ENCODE measurements at places on chromosomes 6 and 20.

GRCh38 chr6:33000055-33000454 lies 9.3 kb downstream of the HLA-DOA start:
- DNase-seq = peak; percentile 10

DNA sequence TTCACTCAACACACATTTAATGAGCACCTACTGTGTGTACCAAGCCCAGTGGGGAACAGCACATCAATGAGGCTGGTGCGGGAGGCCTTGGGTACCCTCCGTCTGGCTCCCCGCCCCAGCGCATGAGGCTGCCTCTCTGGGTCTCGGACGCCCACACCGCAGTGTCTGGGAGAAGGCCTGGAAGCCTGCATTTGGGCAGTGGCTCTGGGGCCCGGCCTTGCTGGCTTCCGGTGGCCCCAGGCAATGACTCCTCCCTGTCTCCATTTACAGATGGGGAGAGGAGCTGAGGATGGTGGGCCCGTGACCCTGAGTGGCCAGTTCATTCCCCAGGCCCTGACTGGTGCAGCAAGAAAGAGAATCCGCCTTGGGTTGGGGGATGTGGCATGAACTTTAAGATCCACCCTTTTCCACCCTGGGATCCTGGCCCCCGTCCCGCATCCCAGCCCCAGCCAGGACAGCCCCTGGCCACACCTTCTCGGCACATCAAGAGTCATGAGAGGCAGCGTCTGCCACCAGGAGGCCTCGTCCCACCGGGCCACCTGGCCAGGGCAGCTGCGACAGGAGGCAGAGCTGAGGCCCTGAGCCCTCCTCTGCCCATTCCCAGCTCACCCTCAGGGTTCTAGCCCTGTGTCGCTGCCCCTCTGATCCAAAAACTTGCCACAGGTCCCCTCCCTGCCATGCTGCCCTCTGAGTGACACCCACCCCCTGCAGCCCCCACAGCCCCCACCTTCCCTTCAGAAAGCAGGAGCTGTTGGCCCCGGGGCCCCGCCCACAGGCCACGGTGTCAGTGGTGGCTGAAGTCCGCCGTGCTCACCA lies 17.5 kb upstream of the MRGBP start:
- no peak for DNase-seq

GRCh38 chr6:36964349-36964748 lies 9.8 kb downstream of the PI16 start:
- no peak for DNase-seq

DNA sequence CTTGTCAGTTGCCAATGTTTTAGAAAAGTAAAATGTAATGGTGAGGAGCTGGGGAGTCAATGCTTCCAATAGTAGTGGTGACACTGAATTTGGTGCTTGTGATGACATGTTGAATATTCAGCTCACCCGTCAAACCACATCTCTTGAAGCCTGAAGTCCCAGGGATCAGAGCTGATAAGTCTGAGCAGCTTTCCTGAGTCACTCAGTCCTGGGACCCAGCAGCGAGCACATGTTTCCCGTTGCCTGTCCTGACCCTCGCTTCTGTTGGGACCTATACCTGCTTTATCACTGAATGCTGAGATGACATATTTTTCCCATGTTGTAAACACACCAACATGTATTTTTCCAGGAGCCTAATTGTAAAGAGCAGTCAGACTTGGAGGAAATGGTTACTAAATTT lies 693.6 kb downstream of the QKI start:
- no peak for DNase-seq

DNA sequence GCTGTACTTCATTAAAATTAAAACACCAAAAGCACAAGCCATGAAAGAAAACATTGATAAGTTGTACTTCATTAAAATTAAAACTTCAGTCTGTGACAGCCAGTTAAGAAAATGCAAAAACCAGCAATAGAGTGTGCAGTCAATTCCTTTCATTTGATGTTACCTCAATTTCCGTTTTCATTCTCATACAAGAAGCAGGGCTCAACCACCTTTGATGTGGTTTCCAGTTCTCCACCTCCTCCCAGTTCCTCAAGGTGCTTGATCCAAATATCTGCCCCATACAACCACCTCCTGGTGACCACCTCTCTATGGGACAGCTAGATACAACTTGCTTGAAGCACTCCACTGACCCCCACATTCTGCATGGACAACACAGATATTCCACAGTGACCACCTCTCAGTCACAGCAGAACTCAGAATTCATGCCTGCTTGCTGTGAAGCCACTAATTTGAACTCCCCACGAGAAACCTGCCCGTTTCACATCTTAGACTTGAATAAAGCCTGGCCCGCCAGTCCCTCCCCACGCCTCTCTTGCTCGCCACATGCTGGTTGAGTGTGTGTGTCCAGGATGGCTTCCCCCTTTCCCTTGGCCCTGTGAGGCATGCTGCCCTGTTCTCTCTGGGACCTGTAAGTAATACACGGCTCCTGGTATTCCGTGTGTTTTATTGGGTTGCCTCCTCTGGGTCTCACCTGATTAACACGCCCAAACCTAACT lies 66.1 kb downstream of the FAM50B start:
- DNase-seq = peak; percentile 71

DNA sequence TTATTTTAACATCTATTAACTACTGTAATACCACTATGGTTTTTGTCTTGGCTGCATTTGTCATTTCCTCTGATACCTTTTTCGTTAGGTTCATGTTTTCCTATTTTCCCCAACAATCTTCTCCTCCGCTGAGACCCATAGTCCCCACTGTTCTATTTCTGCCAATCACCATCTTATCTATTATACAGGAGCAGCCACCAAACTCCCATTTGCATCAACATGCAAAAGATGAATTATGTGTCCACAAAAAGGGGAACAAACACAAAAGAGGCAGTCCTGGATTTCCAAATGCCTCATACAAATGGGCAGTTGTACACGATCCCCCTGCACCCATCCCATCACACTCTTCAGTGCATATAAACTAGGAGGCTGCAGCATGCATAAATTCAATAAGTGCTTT lies 121.7 kb upstream of the MYLIP start:
- no peak for DNase-seq

Measured in central memory CD4-positive, alpha-beta T cell (primary cell).